Urinary bladder (tissue), 4 donors: ENCODE measurements at places on chromosomes 7 and 10.

DNA sequence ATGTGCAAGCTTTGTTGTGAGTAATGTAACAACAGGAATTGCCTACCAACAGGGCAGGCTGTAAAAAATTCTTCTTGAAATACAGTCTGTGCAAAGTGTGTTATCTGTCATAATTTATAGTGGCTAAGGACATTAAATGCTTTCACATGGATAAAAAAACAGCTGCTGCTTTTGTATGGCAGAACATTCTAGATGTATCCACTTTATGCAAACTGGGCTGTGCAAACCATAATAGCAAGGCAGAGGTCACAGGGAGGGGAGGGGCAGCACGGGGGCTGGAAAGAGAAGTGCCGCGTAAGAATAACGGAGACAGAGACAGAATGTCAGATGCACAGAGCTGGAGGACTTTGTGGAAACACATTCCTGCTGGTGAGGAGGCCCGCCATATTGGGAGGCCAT is 86.1 kb downstream of the VOPP1 start:
- DNase-seq: peak; percentile 42

- no peak for DNase-seq
Observed at GRCh38 chr10:33521062-33521461, 186.6 kb upstream of the NRP1 start.

- DNase-seq: no peak
Observed at GRCh38 chr10:123109466-123109865, 26.3 kb upstream of the HMX3 start.

DNA sequence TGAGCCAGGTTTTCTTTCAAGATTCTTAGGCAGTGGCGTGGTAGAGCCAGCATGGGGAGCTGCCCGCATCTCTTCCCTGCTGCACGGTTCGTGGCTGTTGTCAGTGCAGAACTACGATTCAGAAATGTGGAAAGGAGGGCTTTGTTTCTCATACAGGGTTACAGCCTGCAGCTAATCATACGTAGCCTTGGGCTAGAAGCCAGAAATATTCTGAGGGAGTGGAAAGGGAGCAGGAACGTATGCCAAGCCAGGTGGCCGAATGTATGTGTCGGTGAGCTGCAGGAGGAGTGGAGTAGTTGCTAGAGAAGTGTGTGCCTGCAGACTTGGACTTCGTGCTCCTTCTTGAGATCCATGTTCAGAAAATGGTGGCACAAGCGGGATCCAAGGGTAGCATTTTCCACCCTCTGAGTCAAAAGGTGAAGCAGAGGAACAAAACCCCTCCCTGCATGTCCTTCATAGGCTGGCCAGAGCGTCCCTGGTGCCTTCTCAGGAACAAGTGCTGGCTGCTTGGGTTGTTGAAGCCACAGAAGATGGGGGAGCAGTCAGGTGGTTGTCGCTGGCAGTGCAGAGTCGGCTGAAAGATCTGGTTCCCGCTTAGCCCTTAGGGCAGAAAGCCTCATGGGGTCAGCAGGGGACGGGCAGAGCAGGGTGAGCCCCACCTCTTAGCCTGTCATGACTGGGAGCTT is 40.9 kb downstream of the LANCL2 start:
- DNase-seq: no peak

DNA sequence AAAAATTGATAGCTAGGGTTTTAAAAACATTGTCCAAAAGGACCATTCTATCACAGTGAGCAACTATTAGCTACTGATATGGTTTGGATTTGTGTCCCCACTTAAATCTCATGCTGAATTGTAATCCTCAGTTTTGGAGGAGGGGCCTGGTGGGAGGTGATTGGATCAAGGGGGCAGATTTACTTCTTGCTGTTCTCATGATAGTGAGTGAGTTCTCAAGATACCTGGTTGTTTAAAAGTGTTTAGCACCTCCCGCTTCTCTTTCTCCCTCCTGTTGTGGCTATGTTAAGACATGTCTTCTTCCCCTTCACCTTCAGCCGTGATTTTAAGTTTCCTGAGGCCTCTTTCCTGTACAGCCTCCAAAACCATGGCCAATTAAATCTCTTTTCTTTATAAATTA is 500.4 kb upstream of the POT1 start:
- no peak for DNase-seq

DNA sequence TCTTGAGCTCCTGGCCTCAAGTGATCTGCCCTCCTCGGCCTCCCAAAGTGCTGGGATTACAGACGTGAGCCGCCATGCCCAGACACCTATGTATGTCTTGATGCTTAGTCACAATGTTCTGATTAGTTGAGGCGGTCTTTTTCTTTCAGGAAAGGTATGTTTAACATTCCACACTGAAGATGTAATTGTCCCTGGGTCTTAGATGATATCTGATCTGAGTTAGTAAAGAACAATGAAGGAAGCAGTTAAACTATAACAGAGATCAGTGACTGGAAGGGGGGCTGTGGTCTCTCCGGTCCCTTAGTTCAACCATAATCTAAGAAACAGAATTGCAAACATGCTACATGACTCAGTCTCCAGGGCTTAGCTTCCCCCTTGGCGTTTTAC is 31.5 kb upstream of the SH2D4B start:
- no peak for DNase-seq

GRCh38 chr7:76023002-76023401 is 24.8 kb downstream of the STYXL1 start:
- DNase-seq: no peak

GRCh38 chr7:41391818-41392217 is 311.1 kb downstream of the INHBA start:
- DNase-seq: no peak

DNA sequence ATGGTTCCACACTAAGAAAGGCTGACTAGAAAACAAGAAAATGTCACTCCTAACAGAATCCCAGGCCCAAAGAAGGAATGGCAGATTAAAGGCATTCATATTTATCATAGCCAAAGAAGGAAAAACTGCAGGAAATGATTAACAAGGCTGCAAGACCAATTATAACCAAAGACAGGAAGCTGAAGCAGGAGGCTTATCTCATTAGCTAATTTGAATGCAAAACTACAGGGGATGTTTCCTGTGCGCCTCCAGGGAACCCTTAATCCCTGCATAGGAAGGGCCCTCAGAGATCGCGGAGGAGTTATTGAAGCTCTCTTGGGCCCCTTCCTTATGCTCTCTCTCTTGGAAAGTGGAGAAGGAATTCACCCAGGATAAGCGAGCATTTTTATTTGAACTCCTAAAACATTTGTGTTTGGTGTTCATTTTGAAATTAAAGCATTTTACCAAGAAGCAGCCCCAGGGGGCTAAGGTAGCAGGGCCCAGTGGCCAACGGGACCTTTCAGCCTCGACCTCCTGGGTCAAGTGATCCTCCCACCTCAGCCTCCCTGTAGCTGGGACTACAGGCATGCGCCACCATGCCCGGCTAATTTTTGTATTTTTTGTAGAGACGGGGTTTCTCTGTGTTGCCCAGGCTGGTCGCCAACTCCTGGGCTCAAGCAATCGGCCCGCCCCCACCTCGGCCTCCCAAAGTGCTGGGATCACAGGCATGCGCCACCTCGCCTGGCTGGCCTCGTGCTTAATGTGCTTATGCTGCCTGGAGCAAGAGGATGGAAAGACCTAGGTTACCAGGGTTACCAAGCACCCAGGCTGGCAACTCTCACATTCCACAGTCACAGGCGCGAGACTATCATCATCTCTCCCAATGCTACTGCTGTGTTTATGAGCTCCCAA is 24.1 kb upstream of the PROSER2 start:
- DNase-seq: no peak

DNA sequence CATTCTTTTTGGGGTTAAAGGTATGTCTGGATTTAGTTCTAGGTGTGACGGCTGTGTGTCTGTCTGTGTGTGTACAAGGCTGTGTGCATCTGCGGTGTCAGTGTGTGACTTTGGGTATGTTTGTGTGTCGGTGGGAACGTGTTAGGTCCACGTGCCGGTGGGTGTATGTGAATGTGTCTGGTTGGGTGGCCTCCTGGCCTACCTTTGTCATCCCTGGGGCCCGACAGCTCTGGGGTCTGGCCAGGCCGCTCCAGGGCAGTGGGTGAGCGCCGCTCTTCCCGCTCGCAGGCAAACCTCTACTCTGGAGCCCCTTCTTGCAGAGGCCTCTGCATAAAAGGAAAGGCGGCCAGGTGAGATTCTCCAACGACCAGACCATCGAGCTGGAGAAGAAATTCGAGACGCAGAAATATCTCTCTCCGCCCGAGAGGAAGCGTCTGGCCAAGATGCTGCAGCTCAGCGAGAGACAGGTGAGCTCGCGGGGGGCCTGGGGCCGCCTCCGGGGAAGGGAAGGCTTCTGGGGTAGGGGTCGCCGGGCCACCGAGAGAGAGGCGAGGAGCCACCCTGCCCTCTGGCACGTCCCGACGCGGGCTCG is 2.4 kb downstream of the HHEX start:
- no peak for DNase-seq

DNA sequence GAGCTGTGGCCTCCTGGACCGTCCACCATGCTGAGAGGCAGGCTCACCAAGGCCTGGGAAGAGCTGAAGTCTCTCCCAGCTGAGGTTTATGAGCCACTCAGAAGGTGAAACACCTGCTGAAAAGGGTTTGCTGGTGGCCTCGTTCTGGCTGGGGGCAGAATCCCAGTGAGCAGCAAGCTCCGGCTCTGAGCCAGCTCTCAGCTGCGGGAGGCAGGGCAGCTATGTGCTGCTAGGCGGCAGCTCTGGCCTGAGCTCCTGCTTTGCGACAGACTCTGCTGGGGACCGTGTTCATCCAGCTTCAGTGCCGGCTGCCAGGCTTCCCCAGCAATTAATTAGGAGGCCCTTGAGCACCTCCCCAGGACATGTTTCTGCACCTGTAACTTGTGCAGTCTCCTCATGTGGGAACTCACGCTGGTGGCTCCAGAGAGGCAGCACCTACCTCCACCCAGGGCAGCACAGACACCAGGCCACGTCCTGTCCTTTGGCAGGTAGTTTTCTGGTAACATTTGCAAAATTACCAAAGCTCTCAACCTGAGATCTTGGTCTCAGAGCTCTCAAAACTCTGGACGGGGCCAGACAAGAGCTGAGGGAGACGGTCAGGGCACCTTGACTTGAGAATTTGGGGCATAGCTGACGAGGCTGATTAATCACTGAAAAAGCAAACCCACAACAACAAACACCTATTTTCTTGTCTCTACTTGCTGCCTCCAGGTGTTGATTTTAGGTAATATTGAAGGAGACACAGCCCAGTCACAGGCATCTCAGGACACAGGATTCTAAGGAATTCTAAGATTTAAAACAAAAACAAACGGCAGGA is 185.0 kb downstream of the TCERG1L start:
- DNase-seq: no peak

DNA sequence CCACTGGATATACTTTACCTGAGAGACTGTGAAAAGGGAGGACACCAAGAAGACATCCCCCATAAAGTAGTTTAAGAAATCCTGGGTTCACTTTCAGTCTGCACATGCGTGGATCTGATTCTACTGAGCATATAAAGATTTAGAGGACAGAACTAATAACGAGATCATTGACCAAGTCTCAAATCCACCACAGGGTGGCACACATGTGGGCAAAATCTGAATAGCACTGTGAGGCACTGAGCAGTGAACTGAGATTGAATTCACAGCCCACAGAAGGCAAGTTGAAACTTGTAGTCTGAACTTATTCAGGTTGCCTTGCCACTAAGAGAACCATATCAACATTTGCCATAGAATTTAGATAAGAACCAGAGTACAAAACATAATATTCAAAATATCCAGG is 818.6 kb downstream of the GRID1 start:
- peak; percentile 13 for DNase-seq

GRCh38 chr7:99437946-99438572 is 539 bp downstream of the PTCD1 start:
- DNase-seq: no peak

- DNase-seq: no peak
Observed at GRCh38 chr7:157678501-157678900, 341.7 kb downstream of the DNAJB6 start.

- DNase-seq: no peak
Observed at GRCh38 chr10:121841862-121842261, 86.0 kb downstream of the ATE1 start.

- no peak for DNase-seq
Observed at GRCh38 chr7:132367795-132368194, 208.5 kb downstream of the PLXNA4 start.

DNA sequence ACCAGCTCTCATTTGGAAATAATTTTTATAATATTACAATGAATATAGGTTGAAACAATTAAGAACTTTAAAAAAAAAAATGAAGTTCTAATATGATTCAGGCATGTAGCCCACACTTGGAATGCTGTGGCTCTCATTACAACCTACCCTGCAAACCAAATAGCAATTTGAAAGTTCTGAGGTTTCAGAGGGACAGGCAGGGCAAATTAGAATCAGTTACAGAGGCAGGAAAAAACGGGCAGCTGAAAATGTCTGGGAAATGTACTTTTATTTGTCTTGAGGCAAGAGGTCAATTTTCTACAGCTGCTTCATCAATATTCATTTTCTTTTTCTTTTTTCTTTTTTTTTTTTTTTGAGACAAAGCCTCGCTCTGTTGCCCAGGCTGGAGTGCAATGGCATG is 95.3 kb downstream of the PIP4K2A start:
- no peak for DNase-seq

GRCh38 chr10:77355844-77356243 is 281.8 kb downstream of the KCNMA1 start:
- no peak for DNase-seq

DNA sequence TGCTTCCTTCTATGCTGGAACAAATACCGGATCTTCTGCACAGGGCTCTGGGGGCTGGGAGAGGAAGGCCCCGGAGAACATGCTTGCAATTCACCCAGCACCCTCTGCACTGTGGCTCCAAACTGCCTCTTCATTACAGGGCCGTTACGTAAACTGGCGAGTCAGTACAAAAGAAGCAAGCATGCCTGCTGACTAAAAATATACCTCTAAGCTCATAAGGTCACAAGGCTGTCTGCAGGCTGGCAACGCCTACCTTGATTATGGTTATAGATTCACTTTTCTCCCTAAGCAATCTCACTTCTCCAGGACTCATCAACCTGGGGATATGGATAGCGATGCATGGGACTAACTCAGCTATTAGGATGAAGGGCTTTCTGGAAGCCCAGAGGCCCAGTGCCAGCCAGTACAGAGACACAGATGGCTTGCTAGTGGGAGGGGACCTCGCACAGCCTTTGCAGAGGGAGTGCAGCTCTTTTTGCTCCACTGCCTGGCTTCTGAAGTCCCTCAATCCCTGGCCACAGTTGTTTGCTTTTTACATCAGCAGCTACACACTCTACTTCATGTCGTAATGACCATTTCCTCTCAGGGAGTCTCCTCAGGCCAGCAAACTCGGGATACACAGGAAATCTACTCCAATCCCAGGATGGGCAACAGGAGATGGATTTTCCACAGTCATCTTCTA is 96.1 kb downstream of the SH3PXD2A start:
- DNase-seq: no peak

GRCh38 chr10:132974886-132975830 is 32.8 kb upstream of the CFAP46 start:
- no peak for DNase-seq

- DNase-seq: no peak
Observed at GRCh38 chr10:102629661-102630614, 14.3 kb upstream of the TRIM8 start.

- DNase-seq: no peak
Observed at GRCh38 chr7:127889677-127890076, 141.6 kb downstream of the LRRC4 start.

GRCh38 chr7:104207348-104207730 is 474 bp downstream of the ORC5 start:
- no peak for DNase-seq
